Fibroblast of lung (primary cell): ENCODE measurements at places on chromosomes 3 and 15. TPM values are rescaled to one million over a fixed set of nuclear protein-coding genes. Genes with fewer than 3 reads are reported as not detected.

DNA sequence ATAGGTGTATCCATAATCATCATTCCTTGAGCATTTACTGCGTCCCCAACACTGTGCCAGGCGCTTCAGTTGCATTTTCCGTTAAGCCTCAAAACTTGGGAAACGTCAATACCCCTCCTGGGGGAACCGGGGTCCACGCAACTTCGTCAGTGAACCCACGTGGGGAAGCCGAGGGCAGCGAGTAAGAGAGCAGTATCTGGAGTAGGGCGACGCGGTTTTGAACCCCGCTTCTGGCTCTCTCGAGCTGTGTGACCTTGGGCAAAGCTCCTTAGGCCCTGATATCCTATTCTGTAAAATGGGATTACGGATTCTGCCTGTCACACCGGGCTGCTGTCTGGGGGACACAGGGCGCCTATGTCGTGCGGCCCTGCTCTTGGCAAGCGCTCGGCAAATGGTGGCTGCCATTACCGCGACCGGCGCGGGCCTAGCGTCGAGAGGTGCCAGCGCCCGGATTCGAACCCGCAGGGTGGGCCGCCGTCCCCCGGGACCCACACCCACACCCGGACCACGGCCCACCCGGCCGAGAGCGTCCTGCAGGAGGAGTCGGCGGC lies 590 bp downstream of the POLG start:
- DNase-seq: no peak

DNA sequence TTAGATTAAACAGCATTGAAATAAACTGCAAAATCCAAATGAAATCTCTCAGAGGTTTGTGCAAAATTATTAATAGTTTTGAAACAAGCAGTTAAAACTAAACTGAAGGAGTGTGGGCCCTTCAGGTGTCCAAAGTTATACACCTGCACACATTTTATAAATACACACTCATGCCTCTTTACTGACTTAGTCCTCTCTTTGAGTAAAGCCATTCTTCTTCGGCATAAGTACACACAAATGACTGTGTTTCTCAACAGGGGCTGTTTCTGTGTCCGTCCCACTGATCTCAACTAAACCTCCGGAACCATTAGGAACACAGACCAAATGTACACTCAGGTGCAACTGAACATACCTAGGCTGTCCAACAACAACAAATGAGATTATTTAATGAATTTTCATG lies 18.8 kb downstream of the MECOM start:
- no peak for DNase-seq

Gene GNB4
- 49.6 and 55.7 TPM in 2 replicates for total RNA-seq

DNA sequence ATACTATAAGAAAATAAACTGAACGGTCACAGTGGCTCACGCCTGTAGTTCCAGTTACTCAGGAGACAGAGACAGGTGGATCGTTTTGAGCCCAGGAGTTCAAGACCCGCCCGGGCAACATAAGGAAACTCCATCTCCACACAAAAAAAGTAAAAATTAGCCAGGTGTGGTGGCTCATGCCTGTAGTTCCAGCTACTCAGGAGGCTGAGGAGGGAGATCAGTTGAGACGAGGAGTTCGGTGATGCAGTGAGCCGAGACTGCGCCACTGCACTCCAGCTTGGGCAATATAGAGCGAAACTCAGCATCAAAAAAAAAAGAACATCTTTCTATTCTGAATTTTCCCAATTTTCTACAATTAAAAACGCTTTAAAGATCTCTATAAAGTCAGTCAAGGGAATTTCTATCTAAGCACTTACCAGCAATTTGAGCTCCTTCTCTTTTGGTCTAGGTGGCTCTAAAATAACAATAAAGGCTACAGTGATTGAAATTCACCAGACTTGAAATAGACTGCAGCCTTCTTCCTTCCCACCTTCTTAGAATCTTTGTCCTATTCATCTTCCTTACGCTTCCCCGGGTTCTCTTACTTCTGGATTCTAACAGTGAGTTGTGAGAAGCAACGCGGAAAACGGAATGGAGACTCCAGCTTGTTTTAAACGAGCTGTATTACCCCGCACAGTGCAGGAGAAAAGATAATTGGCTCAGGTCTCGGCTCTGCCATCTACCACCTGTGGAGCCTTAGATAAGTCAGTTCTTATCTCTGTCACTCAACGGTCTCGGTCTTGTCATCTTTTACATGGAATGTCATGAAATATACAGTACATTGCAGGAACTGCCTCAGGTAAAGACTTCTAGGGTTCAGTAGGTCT lies 812 bp upstream of the SEC62 start:
- DNase-seq: peak; percentile 5

DNA sequence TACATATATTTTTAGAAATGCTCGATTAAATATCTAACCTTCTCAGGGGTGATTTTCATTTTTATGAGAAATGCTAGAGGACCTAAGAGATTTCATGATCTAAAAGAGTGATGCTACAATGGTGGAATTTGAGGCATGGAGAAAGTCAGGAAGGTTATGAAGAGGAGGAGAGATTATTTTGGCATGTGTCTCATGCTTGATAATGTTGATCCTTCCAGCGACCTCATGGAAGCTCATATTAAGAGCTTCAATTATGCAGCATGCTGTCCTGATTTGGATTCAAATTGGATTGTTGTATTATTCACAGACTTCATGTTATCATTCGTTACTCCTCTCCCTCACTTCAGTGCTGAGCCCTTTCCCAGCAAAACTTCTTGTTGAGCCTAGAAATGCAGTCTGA lies 112.5 kb downstream of the RAP2B start:
- DNase-seq: no peak

- DNase-seq: no peak
Observed at GRCh38 chr3:128021768-128022372, 30.4 kb upstream of the SEC61A1 start.
